ENCODE measurements at places on chromosomes 1 and 21.
A peak's percentile ranks its signal among the peaks of the same experiment; 100 is the strongest.

DNA sequence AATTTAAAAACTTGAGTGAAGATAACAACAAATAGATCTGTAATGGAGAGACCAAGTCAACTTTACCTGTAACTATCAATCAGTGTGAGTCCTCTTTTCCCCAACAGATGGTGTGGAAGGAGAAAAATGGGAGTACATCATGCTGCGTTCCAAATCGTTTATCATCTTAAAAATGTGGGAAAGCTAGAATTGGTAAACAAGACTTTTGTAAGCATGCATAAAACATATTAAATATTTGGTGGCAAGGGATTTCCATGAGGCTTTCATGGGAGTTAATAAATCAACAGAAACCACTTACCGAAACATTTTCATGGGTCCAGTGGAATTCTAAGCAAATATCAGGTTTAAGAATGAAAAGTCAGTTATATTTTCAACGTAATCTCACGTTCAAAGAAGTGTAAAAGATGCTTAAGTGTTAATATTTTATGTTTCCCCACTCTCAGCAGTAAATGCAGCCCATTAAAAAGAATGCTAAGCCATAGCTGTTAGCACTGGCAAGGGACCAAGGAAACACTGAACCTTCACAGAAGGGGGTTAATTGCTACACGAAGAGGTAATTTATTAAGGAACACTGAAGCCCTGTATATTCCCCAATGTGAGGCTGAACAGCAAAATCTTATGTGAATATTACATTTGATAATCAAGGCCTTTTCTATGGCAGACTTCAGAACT is 117.0 kb downstream of the ZC3H11B start:
- DNase-seq = peak; percentile 21

- DNase-seq = no peak
These were observed 43.1 kb upstream of the COX20 start for GRCh38 chr1:244792188-244792850.

- DNase-seq = no peak
These were observed 14.0 kb upstream of the ALX3 start for GRCh38 chr1:110084227-110085078.

DNA sequence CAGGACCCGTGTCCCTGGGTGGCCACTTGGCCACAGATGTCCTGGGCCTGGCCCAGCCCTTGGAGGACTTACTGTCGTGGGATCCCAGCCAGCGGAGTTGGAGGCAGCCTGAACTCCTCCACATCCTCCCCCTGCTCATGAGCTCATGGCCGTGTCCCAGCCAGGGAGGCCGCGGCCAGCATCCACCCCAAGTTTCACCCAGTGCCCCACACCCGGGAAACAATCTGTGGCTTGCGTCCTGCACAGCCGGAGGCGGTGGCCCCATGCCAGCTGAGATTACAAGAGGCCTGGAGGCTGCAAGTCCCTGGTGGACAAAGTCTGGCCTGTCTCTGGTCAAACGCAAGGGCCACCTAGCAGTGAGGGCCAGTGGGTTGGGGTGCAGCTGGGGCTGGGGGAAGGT is 27.5 kb upstream of the TMEM52 start:
- DNase-seq = no peak

GRCh38 chr1:210332719-210333398 is 4.2 kb downstream of the HHAT start:
- no peak for DNase-seq

GRCh38 chr1:84156210-84156621 is 12.1 kb downstream of the PRKACB start:
- DNase-seq = no peak

- no peak for DNase-seq
These were observed 64.6 kb downstream of the SLC66A1 start for GRCh38 chr1:19376428-19377372.

Measured in NCI-H774 (cell line).